ENCODE measurements at places on chromosomes 13 and 19. TPM values are rescaled to one million over a fixed set of nuclear protein-coding genes. Genes with fewer than 3 reads are reported as not detected.

GRCh38 chr19:51410950-51411748 lies 6.3 kb downstream of the SIGLEC10 start:
- DNase-seq: no peak

DNA sequence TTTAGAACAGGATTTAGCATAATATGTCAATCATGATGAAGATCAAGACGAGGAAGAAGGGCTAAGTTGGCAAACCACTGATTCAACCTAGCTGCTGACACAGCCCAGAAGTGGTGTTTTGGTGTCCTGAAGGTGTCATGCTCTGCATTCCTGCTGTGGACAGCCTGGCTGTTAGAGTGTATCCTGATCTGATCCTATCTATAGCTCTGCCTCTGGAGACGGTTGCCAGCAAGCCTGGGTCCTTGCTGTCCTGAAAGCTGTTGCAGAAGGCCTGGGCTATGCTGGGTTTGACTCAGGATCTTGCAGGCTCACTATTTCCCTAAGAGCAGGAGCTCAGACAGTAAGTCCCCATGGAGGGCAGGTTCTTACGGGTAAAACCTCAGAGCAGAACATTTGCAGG lies 416.4 kb downstream of the TSHZ3 start:
- DNase-seq: no peak

DNA sequence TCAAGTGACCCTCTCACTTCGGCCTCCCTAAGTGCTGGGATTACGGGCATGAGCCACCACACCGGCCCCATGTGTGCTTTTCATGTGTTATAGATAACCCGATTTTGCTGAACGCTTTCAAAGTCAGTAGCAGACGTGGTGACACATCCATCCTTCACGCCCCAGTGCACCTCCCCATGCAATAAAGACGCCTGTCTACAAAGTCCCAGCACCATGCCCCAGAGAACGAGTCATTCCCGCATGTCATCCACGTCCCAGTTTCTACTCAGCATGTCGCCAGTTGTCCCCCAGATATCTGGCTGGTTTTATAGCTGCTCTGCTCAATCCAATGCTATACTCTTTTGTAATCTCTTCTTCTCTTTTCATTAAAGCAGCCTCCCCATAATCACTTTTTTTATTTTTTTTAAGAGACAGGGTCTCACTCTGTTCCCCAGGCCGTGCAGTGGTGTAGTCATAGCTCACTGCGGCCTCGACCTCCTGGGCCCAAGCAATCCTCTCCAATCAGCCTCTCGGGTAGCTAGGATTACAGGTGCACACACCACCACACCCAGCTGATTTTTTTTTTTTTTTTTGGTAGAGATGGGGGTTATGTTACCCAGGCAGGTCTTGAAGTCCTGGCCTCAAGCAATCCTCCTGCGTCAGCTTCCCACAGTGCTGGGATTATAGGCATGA lies 42.5 kb downstream of the DNM2 start:
- no peak for DNase-seq

DNA sequence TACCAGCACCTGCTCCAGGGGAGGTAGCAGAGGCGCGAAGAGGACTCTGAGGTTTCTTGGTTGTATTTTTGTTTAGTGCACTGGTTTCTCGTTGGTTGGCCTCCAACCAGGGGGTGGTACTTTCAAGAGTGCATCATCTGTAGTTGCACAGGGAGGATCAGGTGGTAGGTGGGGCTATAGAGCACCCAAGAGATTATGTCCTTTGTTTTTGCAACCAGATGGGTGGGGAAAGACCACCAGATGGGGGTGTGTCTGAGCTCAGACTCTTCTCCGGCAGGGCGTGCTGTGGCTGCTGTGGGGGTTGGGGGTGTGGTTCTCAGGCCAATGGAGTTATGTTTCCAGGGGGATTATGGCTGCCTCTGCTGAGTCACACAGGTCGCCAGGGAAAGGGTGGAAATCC lies 254.4 kb upstream of the KLF12 start:
- no peak for DNase-seq

DNA sequence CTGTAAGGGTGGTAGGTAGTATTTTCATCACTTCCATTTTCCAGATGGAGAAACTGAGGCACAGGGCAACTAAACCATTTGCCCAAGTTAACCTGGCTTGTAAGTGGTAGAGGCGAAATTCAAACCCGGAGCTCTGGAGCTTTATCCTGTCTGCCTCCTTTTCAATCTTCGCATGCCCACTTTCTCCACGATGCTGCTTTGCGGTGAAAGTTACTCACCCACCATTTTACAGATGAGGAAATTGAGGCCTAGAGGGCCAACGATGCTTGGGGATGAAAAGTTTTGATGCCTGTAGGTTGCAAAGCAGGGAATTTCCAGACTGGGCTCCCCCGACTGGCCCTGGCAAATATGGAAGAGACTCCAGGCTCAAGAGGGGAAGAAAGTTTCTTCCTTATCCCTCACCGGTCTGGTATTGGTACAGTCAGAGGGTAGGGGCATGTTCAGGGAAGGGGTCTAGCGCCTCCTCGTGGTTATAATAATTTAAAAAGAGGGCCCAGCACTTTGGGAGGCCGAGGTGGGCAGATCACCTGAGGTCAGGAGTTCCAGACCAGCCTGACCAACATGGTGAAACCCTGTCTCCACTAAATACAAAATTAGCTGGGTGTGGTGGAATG lies 1.9 kb upstream of the SH2D3A start:
- DNase-seq: no peak

DNA sequence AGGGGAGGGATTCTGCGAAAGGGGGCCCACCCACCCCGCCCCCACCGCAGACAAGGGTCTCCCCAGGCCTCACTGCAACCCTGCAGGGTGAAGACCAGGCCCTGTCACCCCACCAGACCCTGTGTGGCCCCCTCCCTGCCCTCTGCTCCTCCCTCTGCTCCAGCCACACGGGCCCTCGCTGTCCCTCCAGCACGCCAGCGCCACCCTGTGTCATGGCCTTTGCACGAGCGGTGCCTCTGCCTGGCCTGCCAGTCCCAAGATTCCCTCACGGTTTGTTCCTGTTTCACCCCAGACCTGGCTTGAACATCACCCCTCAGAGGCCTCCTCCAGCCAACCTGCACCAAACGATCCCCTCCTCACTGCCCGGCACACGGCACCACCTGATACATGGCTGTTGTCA lies 27.3 kb downstream of the PIP5K1C start:
- no peak for DNase-seq

DNA sequence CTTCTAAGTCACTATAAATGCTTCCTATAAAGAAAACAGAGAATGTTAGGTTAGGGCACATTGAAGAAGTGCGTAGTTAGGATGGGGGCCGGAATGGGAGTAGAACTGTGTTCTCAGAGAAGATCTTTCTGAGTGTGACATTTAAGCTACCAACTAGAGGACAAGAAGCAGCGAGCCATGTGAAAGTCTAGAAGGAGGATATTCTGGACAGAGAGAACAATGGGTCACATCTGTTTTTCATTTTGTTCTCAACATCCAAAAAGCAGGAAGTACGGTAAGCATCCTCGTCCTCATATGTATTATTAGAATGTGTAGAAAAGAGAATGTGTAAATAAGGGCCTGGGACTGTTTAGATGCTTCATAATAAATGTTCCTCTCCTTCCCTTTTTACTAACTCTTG lies 44.5 kb upstream of the PARP4 start:
- DNase-seq: no peak

DNA sequence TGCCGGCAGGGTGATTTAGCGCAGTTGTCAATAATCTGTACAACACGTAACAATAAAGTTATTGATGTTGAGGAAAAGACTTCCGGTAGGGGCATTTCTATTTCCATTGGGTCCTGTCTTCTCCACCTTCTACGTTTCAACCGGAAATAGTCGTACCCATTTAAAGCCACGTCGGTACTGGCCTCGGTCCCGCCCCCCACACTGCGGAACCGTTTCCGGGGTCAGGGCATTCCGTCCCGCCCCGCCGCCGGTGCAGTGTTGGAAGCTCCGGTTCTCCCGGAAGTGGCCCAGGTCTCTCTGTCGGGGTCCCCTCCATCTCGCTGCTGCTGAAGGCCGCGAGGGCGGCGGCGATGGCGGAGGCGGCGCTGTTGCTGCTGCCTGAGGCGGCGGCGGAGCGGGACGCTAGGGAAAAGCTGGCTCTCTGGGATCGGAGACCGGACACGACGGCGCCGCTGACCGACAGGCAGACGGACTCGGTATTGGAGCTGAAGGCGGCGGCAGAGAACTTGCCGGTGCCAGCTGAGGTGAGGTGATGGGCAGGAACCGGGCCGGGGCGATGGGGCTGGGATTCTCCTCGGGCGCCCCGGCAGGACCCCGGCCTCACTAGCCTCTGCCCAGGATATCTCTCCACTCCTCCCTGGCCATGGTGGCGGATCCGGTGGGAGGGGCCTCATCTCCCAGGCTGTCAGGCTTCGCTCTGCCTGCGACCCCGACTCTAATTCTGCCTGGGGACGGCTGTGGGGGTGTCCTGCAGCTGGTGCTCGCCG lies at the start of gene COG3:
TSS of gene COG3 (plus strand) at position 253 of the 767 bp plus-strand sequence. CDS start at position 351, 98 bp downstream.
- DNase-seq: peak; percentile 95

OR7A5 gene
- polyA plus RNA-seq: not detected

SUPT5H gene
- polyA plus RNA-seq: 98.8 TPM

Measured in ovary (tissue), 10 donors.